ENCODE measurements at places on chromosomes 6 and 20. TPM values are rescaled to one million over a fixed set of nuclear protein-coding genes. Genes with fewer than 3 reads are reported as not detected.

GRCh38 chr6:57254055-57254717 lies 32.1 kb upstream of the RAB23 start:
- no peak for DNase-seq

DNA sequence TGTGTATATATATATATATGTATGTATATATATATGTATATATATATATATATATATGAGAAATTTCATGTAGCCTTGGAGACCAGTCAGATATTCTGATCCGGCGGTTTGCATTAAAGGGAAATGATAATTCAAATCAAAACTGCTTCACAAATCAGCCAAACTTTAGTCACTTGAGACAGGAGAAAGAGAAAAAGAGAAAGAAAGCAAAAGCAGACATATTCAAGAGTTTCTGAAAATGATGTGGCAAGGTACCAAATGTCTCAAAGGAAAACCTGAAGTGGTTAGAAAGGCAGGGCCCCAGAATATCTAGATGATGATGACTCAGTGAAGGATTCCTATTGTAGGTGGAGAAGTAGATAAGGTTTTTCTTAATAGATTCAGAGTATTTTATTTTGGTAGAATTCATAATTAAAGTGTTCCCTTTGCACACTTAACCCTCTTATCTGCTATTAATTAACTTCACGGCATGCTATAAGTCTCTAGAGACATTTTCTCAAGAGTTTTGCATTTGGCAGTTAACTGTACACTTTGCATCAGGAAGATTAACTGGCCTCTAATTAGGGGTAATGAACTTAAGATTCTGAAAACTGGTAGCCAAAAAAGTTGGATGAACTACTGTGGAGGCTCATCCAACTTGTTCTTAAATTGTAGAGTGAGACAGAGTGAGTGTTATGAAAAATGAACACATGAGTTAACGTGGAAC lies 50.1 kb upstream of the ASF1A start:
- peak; percentile 69 for DNase-seq

GRCh38 chr20:3121271-3121911 lies 36.9 kb upstream of the AVP start:
- no peak for DNase-seq

- DNase-seq = no peak
Observed at GRCh38 chr6:133241901-133242636, 912 bp downstream of the EYA4 start.

GRCh38 chr6:26267083-26267589 lies 97.9 kb upstream of the BTN3A2 start:
- DNase-seq = no peak

DNA sequence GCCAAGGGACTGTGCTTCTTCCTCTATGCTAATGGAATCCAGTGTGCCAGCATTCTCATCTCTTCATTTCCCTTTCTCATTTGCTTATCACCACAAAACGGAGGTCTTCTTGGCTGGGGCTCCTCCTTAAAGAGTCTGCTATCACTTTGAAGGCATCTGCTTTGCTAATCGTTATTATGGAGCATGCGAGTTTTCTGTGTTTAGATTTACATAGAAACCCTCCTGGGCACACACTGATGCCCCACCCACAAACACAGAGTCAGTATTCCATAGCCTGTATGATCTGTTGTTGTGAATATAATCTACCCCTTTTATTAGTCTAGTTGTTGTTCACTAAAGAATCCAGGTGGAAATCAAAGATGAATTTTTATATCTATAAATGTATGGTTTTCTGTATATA lies 83.4 kb upstream of the XRN2 start:
- DNase-seq = no peak

- DNase-seq = no peak
Observed at GRCh38 chr20:62728028-62728780, 19.6 kb downstream of the NTSR1 start.

DNA sequence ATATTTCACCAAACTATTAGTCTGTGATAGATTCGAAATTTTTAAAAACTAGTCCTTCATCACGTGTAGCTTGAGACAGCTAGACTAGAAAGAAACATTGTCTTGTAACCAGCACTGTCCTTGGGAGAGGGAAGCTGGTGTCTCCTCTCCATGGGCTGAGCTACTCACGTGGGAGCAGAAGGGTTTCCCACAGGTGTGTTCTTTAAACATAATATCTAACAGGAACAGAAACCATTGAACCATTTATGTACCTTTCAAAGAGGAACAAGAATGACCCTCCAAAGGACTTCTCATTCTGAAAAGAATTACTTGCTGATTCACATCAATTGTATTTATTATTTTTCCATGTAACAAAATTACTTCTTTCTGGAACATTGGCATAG lies 72.4 kb upstream of the SYNJ2 start:
- DNase-seq = peak; percentile 36

DNA sequence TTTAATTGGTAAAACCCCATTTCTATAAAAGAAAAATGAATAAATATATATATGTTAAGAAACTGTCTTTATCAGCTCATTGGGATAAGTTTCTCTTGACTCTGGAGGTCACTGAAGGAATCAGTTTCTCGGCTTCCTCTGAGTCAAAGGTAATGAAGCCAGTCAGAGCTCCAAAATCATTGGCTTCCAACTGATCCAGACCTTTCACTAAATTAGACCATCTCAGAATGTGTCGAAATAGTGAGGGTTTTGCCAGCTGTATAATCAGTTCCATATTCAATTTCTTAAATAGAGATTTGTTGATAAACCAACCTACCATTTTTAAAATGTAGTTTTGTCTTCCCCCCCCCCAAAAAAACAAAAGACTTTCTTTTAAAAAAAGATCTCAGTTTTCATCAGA lies 60.5 kb upstream of the SRSF6 start:
- DNase-seq = no peak

GRCh38 chr6:20128018-20128417 lies 84.3 kb downstream of the MBOAT1 start:
- DNase-seq = no peak

DNA sequence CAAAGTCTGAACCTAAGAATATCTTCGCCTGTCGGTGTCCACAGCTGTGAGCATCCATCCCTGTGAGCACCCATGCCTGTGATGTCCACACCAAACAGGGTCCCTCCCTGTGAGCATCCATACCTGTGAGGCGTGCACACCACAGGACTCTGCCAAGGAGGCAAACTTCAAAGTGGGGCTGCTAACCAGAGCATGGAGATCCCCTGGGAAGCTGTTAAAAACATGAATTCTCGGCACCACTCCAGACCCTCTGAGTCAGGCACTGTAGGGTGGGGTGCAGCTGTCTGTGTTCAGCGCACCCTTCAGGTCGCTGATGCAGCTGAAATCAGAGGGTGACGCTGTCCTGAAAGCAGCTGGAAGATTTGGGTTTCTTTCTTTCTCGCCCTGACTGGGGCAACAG lies 85.4 kb upstream of the NXT1 start:
- no peak for DNase-seq

DNA sequence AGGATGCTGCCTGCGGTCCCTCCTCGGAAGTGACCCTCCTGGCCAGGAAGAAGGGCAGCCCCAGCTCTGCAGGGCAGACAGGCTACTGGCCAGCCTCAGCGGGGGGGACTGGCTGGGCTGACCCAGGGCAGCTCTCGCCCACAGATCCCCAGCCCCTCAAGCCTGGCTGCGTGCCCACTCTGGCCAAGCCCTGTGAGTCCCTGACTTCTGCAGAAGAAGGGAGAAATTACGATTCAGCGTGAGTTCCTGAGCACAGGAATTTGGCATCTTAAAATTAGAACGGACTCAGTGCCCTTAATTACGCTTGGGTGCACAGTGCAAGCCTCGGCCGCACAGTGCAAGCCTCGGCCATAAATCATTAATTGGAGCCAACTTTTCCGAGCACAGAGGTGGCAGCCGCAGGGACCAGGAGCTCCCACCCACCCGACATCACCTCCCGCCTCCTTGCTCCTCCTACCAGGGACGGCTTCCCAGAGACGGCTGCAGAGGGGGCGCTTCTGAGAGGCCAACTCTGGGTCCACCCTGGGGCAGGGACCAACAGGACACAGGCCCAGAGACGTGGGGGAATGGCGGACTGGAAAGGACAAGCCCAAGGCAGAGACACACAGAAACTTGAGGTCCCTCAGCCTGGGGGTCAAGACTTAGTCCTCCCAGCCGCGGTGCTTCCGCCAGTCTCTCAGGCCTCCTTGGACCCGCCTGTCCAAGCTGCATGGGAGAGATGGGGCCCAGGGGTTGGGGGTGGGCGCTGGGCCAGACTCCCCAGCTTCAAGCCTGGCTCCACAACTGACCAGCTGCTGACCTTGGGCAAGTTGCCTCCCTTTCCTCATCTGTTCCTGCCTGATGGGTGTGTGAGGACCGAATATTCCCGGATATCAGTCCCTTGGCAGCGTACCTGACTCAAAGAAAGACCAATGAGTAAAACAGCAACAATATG lies 165.4 kb downstream of the TAF4 start:
- DNase-seq = no peak

- no peak for DNase-seq
Observed at GRCh38 chr6:13590574-13591153, 16.3 kb downstream of the SIRT5 start.

GRCh38 chr20:34260208-34260942 lies 19.2 kb downstream of the ASIP start:
- DNase-seq = no peak

DNA sequence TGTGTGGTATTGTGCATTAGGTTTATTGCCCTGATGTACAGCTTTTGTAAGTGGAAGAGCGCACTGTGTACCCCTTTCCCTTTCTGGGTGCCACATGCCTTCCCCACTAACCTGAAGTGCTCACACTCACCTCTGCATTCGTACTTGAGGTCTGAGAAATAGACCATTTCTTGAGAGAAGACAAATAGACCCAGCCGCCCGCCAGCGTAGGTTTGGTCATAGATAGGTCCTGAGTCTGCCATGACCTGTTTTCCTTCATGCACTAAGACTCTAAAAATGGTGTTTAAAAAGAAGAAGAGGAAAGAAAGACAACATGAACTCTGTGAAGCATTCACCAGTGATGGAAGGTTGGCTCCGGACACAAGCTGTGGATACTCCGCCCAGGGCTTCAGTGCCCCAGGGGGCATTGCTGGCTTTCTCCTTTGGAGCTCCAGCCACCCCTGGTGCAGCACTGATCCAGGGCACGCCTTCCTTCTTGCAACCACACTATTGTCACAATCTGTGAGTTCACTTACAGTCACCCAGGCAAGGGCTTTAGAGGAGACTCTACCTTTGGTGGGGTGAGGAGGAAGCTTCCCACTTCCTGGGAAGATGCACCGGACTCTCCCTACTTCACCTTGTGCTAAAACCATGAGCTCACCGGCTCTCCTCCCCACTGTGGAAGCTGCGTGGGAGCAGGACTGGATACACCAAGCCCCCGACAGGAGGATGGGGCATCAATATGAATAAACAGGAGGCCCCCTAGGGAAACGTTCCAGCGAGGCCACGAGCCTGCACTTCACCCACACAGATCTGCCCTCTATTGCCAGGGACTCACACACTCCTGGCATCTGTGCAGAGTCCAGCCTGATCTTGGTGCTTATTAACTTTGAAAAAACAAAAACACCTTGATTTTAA lies 33.3 kb downstream of the THBS2 start:
- DNase-seq = no peak

DNA sequence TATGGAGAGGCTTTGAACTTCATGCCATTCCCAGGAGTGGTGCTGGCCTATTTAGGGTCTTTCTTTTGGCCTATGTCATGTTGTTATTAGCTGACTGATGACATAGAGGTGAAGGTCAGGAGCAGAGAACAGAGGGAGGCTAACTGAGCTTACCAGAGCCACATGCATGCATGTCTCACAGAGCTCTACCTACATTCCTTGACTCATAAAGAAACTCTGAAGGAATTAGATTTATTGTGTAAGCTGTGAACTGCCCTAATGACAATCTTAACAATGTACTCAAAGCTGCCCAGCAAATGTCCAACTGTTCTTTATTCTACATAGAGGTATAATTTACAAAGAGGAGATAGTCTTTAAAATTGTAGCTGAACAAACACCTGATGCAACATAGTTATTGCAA lies 192.7 kb upstream of the CNR1 start:
- DNase-seq = no peak

GRCh38 chr6:347232-347631 lies 44.3 kb upstream of the IRF4 start:
- no peak for DNase-seq

DNA sequence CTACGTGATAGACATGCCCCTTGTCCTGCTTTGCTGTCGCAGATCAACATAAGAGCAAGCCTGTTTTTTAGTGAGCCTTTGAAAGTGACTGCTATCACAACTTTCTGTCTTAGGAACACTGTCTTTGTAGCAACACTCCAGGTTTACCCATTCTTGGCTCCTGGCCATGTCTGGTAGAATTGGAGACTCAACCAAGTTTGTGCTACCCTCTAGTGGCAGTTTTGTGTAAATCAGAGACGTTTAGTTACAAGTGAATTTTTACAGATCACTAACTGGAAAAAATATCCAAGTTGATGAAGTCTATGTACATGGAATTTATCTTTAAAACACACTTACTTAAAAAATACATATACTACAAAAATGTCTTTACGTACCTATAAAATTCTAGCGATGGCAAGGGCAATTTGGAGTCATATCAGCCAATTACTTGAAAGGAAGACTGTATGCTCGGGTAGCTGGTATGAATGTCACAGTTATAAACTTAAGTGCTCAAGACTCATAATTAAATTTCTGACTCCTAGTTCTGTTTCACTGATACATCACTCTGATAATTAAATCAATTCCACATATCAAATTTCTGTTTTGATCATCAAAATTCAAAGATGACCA lies 101.4 kb downstream of the ADGB start:
- DNase-seq = peak; percentile 26

DNA sequence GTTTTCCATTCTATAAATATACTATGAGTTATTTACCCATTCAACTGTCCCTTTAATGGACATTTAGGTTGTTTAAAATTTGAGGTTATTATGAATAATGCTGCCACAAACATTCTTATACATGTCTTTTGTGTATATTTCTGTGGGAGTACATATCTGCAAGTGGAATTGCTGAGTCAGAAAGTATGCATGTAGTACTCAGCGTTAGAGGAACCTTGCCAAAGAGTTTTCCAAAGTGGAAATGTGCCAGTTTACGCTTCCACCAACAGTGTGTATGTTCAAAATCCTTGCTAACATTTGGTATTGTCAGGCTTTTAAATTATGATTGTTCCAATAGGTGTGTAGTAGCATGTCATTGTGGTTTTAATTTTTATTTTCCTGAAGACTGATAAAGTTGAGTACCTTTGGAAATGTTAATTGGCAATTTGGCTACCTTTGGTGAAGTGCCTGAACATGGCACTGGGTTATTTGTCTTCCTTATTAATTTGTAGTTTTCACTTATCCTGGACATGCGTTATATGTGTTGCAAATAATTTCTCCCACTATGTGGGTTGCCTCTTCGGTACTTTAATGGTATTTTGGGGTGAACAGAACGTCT lies 341.2 kb downstream of the CD83 start:
- no peak for DNase-seq

The PDYN gene
- not detected for total RNA-seq

The GLP1R gene
- 0.05 TPM for total RNA-seq

The PEX3 gene
- 19.0 TPM for total RNA-seq

The ZNF311 gene
- total RNA-seq = not detected

The SLA2 gene
- 1.7 TPM for total RNA-seq

The OTOR gene
- not detected for total RNA-seq

The IL20RA gene
- 0.08 TPM for total RNA-seq

The SLC16A10 gene
- total RNA-seq = 10.6 TPM

The BTNL2 gene
- total RNA-seq = 0.26 TPM

The ULBP2 gene
- not detected for total RNA-seq

The GUCA1A gene
- not detected for total RNA-seq

The PPP1R3G gene
- 0.10 TPM for total RNA-seq

The XKR7 gene
- not detected for total RNA-seq

The SIRPB1 gene
- 20.1 TPM for total RNA-seq

The SALL4 gene
- 0.08 TPM for total RNA-seq

The SLC22A23 gene
- total RNA-seq = 2.4 TPM

The CPXM1 gene
- total RNA-seq = 0.90 TPM

The IMPG1 gene
- not detected for total RNA-seq

The WFDC5 gene
- total RNA-seq = not detected

The CRISP3 gene
- not detected for total RNA-seq
